Hepatocyte (in vitro differentiated cells): ENCODE measurements at places on chromosomes 3 and 15.

DNA sequence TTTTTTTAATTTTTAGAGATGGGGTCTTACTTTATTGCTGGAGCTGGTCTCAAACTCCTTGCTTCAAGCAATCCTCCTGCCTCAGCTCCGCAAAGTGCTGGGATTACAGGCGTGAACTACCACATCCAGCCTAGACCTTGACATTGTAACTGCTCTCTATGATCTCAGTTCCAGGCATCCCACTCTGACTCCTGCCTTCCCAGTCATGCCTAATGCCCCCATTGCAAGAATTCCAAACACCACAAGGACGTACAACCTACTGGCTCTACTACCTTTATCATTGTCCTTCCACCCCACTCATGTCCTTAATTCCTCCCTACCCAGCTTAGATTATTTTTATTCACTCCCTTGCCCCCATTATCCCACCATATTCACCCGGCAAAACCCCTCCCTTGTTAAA lies 21.6 kb downstream of the NKIRAS1 start:
- DNase-seq = no peak

DNA sequence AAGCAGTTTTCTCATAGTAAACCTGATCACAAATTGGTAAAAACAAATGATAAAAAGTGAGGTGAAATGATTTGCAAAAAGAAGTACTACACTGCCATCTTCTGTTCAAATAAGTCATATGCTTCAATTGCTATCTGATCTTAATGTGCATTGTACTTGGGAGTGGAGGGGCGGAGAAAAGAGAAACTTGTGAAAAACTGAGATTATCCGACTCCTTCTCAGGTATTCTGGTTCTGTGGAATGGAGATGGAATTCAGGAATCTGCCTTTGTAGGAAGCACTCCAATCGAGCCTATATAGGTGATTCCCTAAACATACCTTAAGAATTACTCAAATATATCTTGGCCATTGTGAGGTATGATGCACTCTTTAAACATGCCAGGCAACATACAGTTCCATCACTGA lies 180.6 kb downstream of the CHL1 start:
- DNase-seq = peak; percentile 21

GRCh38 chr15:69313432-69314000 lies 14.8 kb downstream of the PAQR5 start:
- DNase-seq = no peak

GRCh38 chr3:57572096-57572495 lies 16.0 kb downstream of the PDE12 start:
- no peak for DNase-seq
